ENCODE measurements at places on chromosomes 2 and 18.

- DNase-seq, result no peak
Observed at GRCh38 chr18:21747268-21747667, 6.7 kb downstream of the MIB1 start.

GRCh38 chr2:201362396-201362795, 5.3 kb upstream of the FLACC1 start:
- DNase-seq, result no peak

DNA sequence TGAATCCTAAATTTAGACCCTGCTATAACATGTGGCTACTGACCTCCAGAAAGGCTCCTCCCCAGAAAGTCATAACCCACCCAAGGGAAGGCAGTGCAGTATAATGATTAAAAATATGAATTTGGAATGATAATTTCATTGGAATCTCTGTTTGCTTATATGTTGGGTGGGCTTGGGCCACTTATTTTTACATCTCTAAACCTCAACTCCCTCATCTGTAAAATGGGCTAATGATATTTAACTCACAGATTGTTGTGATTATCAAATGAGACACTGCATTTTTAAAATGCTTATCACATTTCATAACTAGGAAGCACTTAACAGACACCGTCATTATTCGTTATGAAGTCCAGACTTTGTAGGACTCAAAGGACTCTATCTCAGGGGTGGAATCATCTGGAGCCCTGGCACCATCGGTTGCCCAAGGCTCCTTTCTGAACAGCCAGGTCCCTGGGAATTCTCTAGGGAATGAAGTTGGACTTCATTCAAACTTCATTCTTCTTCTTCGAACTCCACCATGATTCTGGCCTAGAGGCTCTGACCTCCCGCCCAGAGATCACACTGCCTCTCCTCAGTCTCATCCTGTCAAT, 33.1 kb upstream of the RMDN2 start:
- DNase-seq, result no peak

DNA sequence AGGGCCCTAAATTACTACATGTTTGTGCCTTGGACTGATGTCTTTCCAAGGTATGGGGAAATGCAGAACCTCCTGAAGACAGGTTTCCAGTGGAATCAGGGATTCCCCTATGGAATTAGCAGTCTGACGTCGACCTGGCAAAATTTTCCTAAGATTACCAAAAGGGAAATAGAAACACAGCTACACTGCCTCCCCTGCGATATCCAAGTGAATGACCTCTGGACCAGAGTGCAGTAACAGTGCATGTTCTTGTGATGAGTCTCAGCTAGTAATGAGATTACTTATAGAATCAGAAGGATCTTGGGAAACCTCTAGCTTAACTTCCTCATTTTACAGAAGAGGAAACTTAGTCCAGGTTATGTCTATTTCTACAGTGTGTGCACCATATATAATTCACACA, 21.3 kb upstream of the CHST9 start:
- DNase-seq, result no peak

- no peak for DNase-seq
Observed at GRCh38 chr2:237798236-237799059, at the start of gene RBM44. RBM44 (plus strand) TSS chr2:237798779; CDS start chr2:237813610, 14,831 bp downstream.

DNA sequence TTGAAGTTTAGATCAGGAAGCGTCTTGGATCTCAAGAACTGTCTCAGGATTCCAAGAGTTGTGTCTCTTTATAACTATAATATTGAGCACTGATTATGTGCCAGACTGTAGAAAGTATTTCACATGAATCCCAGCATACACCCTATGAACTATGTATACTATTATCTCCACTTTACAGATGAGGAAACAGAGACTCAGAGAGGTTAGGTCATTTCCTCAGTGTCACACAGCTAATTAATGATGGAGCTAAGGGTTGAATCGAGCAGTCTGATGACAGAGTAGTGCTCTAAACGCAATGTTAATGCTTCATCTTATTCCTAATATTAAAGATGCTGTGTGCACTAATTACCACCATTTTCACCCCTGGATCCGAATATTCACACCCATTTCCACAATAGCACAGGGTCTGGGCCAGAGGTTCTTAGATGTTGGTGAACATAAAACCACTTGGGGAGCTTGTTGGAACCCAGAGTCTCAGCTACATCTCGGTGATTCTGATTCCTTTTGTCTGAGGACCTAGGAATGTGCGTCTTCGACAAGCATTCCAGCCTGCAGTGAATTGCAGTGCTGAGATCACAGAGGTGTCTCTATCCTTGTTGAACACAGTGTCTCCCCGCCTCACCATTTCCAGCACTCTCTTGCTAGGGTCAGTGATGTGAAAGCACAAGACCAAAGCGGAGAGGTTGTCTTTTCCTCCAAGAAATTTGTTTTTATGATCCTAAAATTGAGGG, 213.8 kb downstream of the SP3 start:
- DNase-seq, result no peak

- no peak for DNase-seq
Observed at GRCh38 chr2:143885461-143885860, 634.5 kb downstream of the ZEB2 start.

Data from retinal pigment epithelial cell (primary cell).